Activated CD8-positive, alpha-beta T cell treated with anti-CD3 and anti-CD28 coated beads for 36 hours (primary cell): ENCODE measurements at places on chromosomes 11 and 22.

GRCh38 chr11:62601122-62601371 is 618 bp downstream of the MTA2 start:
- DNase-seq, result peak; percentile 43

GRCh38 chr11:64185175-64185692 is 737 bp upstream of the STIP1 start:
- peak; percentile 56 for DNase-seq

- no peak for DNase-seq
Measured at GRCh38 chr11:130428316-130429119, at the start of gene ADAMTS8. Gene ADAMTS8 (minus strand): TSS chr11:130428609. CDS start chr11:130428286, 323 bp downstream.

DNA sequence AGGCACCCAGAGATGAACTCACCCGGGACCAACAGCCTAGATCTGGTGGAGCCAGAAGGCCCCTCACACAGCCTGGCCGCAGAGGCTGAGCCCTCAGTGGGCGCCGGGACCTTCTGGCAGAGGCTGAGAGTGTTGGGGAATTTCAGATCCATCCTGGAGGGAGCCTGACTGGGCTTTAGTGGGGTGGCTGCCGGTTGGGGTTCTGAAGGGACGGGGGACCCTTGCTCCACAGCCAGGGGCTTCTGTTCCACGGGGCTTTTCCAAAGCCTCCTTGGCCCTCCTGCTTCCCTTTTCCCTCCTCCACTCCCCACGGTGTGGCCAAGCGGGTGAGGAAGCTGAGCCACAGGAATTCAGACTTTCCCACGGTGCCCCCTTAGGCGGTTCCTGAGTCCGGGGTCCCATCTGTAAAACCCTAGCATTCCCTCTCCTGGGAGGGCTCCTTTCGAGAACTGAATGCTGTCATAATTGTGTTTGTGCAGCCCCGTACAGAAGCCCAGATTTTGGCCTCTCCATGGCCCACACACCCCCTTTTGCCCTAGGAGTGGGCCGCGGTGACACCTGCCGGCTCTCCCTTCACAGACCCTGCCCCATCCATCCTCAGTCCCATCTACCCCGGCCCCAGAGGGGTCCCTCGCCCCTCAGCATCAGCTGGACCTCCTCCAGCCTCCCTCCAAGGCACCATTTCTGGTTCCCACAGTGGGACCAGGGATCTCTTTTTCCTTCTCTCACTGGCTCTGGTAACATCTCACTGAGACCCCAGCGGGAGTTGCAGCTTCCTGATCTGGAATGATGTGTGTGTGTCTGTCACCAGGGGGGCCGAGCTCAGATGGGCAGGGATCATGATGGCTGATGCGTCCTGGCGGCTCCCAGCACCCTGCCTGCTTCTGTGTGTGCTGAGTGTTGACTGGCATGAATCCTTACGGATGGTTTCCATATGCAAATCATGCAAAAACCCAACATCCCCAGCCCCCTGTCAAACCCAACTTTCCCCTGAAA is 1048.4 kb downstream of the TBC1D22A start:
- no peak for DNase-seq

DNA sequence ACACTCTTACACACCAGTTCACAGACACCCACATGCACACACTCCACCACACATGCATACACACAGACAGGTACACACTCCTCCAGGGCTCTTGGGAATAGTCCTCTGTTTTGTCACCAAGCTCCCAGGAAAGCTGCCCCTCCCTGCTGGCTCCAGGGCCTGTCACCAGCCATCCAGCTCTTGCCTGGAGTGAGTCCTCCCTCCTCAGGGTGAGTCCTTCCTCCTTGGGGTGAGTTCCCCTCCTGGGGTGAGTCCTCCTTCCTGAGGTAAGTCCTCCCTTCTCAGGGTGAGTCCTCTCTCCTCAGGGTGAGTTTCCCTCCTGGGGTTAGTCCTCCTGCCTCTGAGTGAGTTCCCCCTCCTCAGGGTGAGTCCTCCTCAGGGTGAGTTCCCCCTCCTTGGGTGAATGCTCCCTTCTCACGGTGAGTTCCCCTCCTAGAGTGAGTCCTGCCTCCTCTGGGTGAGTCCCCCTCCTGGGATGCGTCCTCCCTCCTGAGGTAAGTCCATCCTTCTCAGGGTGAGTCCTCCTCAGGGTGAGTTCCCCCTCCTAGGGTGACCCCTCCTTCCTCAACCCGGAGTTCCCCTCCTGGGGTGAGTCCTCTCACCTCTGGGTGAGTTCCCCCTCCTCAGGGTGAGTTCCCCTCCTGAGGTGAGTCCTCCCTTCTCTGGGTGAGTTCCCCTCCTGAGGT is 100.6 kb upstream of the FGF3 start:
- DNase-seq, result no peak

DNA sequence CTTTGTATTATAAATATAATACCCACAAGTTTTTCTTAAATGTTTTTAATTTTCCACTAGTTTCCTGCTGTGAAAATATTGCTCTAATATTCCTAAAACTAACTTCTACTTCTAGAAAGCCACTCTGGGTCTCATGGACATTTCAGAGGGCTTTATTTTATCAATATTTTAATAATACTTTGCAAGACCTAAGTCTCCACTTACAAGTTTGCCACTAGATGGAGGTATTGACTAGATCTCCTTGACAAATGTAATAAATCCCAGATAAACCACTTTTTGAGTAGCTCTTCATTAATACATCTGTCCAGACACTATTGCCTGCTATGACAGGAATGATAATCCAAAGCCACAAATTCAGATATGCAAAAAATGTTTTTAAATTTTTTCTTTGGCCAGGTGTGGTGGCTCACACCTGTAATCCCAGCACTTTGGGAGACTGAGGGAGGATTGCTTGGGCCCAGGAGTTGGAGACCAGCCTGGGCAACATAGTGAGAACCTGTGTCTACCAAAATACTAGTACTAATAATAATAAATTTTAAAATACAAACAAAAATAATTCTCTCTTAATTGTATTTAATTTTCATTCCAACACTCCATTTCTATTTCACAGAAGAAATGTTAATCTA is 3.5 kb upstream of the ACAT1 start:
- DNase-seq, result no peak

GRCh38 chr11:34587282-34587677 is 33.6 kb upstream of the EHF start:
- no peak for DNase-seq

DNA sequence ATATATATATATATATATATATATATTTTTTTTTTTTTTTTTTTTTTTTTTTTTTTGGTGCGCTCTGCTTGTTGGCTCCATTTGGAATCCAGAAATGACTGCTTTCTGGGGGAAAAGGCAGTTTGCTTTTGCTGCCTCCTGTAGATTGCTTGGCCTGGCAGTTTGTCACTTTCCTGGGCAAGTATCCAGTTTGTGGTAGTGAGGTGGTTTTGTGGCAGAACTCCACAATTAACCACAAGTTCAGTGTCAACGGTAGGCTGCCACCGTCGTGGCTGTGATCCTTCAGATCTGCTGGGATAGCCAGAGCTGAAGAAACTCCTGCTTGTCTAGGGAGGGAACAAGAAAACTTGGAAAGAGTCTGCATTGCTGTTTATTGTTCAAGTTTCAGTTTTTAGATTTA is 5.0 kb upstream of the PDE3B start:
- DNase-seq, result peak; percentile 13

- no peak for DNase-seq
Measured at GRCh38 chr11:112516261-112516660, 255.6 kb upstream of the PLET1 start.

GRCh38 chr11:11347592-11347991 is 5.5 kb downstream of the CSNK2A3 start:
- no peak for DNase-seq

- DNase-seq, result no peak
Measured at GRCh38 chr11:89433278-89433677, 57.9 kb downstream of the NOX4 start.

GRCh38 chr11:16902781-16903378 is 111.3 kb downstream of the PLEKHA7 start:
- DNase-seq, result peak; percentile 45

DNA sequence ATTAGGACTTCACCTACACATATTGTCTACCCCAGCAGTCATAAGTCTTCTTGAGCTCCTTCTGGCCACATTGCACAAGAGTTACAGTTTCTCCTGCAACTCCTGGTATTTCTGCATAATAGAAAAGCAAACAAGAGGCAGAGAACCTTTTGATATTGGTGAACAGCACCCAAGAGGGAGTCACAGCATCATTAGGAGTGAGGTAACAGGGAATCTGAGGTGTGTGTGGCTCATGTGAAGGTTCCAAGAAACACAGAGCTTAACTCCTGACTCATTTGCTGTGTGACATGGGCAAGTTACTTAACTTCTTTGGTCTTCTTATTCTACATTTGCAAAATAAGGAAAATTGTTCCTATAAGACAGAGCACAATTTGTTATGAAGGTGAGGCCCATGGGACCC is 374.6 kb downstream of the INSC start:
- DNase-seq, result no peak

DNA sequence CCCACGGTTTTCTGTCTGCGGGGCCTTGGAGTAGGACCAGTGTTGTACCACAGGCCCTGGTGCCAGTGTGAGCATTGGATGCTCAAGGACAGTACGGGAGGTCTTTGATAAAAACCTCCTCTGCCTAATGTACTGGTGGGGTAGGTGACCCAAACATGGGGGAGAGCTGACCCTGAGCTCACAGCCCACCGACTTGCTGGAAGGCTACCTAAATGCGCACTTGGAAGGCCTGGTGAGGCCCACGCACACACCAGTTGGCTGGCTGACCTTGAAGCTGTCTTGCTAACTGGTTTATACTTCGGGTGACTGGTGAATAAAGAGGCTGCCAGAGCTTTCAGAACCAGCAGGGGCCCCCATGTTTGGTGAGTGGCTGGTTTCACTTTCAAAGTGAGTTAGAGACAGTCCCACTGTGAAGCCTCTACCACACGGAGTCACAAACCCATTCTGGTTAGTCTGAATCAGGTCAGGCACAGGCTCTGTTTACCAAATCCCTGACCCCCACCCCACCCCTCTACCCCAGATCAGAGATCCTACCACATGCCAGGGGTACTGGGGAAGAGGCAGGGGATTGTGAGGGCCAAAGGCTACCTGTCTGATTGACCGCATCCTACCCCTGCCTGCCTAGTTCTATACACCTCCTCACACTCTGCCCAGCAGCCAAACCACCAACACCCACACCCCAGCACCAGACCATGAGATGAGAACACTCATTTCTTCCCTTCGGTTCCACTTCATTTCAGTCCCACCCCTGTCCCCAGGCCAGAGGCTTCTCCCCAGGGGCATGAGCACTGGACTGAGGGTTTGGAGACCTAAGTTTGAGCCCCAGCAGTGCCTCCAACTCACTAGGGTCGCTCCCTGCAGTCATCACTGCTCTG is 12.7 kb upstream of the IL2RB start:
- peak; percentile 93 for DNase-seq

DNA sequence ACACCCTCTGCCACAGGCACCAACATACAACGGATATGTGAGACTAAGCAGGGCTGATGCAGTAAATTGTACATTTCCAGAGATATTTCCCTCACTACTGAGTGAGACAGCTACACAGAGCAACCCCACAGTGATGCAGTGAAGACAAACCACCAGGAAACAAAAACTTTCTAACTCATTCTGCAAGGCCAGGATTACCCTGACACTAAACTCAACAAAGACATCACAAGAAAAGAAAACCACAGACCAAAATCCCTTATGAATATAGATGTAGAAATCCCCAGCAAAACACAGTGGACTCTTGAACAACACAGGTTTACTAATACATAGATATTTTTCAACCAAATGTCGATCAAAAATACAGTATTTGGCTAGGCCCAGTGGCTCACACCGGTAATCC is 1.5 kb upstream of the SLC7A4 start:
- no peak for DNase-seq

- peak; percentile 57 for DNase-seq
Measured at GRCh38 chr11:61955422-61956135, 5.4 kb downstream of the BEST1 start.

GRCh38 chr11:16759857-16760508 is 21.5 kb downstream of the C11orf58 start:
- no peak for DNase-seq

GRCh38 chr11:122439866-122440810 is 215.4 kb upstream of the UBASH3B start:
- no peak for DNase-seq

- no peak for DNase-seq
Measured at GRCh38 chr11:115455613-115456012, 48.6 kb downstream of the CADM1 start.

GRCh38 chr11:114762408-114762807 is 84.1 kb downstream of the NXPE2 start:
- peak; percentile 40 for DNase-seq
